CD4-positive, alpha-beta T cell (primary cell): ENCODE measurements at places on chromosomes 12 and 14.

GRCh38 chr14:96309896-96310330, 53.2 kb downstream of the ATG2B start:
- no peak for DNase-seq

- DNase-seq: no peak
Measured at GRCh38 chr12:68944296-68945076, 11.5 kb upstream of the CPM start.

DNA sequence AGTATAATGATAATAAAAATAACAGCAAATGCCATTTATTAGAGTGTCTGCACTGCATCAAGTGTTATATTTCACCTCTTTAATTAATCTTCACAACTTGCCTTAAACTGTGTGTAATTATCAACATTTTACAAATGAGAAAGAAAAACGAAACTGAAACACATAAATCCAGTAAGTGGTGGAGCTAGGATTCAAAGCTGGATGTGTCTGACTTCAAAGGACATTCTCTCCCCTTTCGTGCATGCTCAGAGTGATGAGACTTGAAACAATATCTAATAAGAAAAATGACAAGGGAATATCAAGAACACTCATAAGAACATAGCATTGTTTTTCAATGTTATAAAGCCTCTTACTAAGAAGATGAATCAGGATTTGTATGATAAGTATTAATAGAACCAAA, 78.8 kb downstream of the DUSP6 start:
- no peak for DNase-seq

DNA sequence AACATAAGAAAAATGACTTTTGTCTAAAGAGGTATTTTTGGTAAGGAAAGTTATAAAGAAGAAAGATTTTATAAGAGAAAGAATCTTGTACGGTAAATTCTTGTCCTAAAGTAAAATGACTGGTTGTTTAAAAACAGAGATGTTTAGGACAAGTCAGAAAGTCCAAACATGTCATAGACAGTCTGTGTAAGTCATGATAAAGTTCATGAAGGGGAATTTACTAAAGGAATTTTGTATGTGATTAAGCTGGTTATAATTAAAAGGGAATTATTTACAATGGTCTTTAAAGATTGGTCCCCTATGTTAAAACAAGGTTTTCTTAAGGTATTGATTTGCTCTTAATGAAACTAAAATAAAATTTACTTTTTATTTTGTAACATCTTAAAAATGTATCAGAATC, 269.4 kb upstream of the CCDC196 start:
- DNase-seq: no peak

DNA sequence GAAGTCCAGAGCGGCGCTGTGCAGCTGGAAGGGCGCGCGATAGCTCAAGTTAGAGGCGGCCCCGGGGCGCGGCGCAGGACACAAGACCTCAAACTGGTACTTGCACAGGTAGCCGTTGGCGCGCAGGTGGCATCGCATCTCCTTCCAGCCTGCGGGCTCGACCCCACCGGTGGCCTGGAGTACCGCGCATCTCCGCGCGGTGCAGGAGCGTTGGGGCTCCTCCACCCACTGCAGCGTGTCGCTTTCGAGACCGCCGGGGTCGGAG, 553 bp downstream of the CLEC14A start:
- DNase-seq: no peak

- no peak for DNase-seq
Measured at GRCh38 chr12:16285586-16285985, 8.1 kb upstream of the SLC15A5 start.

- DNase-seq: no peak
Measured at GRCh38 chr12:101793401-101793800, 37.4 kb downstream of the GNPTAB start.

DNA sequence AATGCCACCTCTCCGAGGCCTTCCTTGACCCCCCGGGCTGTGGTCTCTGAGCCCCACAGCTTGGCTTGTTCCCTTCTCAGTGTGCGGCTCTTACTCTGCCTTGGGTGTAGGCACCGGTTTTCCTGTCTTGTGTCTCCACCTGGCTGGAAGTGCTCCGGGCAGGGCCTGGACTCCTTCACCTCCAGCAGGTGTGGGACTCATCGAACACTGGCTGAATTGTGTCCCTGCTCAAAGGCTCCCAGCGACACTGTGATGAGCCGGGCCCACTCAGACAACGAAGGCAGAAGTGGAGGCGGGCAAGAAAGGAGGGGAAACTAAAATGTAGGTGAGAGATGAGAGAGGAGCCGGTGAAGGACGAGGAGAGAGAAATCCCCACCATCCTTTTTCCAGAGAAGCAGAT, 18.0 kb downstream of the TMEM63C start:
- no peak for DNase-seq

GRCh38 chr14:30710876-30711275, 88.8 kb downstream of the SCFD1 start:
- DNase-seq: no peak

GRCh38 chr12:101002696-101003419, 207.2 kb downstream of the SLC5A8 start:
- no peak for DNase-seq

DNA sequence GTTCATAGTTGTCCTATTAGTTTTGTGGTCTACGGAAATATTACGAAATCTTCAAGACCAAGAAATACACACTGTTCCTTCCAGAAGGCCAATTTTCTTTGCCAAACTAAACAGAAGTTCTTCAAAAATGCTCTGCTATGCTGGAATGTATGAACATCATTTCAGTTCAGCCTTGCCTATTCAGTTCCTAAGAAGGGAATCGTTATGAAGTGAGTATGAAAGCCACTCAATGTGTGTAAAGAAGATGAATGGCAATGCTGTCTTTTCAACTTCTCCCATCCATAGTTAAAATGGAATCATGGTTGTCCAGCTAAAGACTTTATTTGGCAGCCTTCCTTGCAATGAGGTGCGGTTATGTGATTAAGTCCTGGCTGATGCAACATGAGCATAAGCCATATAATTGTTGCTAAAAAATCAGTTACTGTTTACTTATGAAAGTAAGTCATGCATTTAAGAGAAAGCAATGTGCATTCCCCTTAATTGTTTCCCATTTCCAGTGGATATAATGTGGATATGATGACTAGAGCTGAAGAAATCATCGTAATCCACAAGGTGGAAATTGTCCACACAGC, 73.8 kb upstream of the PTPRR start:
- DNase-seq: no peak

DNA sequence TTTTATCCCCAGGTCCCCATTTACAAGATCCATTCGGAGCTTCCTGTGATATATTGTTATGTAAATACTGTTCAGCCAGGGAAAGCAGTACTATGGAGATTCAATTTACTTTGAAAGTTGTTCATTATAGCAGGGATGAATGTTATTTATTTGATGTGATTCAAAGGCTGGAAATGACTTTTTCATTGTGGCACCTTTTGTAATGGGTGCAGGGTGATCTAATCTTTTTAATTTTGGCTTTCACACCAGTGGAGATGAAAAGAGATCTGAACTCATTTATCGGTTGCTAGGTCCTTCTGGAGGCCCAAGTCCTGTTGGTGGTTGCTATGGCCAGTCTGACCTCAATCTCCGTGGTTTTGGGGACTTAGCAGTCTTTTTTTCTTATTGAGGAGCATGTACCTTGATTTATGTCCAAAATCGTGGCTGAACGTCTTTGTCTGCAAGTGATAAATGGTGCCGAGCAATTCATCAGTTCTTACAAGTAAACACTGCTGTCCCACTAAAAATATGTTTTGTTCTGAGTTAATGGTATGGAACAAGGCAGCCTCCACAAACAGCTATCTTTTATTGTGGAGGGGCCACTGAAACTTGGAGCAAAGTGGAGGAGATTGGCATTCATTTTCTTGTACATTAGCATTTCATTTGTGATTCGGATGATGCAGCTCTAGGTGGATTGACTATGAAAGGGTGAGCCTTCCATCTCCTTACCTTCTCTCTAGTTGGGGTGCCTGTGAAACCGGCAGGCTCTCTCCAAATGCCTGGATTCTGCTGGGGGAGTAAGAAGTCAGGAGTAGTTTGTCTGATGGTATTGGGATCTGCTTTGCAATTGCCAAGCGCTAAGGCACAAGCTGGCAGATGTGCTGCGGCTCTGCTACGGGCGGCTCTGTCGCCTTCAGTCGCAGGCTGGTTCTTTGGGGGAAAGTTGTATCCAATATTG, 2.0 kb downstream of the RMST start:
- no peak for DNase-seq

DNA sequence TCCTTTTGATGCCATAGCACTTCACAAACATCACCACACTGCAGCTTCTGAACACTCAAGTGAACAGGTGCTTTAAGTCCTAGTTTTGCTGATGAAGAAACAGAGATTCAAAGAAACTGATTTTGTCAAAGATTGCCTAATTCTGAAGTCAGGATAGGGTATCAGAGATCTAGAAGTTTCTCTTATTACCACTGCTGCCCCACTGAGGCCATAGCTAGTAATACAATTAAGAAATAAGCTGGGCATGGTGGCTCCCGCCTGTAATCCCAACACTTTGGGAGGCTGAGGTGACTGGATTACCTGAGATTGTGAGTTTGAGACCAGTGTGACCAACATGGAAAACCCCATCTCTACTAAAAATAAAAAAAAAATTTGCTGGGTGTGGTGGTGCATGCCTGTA, 458.3 kb upstream of the SEL1L start:
- no peak for DNase-seq

DNA sequence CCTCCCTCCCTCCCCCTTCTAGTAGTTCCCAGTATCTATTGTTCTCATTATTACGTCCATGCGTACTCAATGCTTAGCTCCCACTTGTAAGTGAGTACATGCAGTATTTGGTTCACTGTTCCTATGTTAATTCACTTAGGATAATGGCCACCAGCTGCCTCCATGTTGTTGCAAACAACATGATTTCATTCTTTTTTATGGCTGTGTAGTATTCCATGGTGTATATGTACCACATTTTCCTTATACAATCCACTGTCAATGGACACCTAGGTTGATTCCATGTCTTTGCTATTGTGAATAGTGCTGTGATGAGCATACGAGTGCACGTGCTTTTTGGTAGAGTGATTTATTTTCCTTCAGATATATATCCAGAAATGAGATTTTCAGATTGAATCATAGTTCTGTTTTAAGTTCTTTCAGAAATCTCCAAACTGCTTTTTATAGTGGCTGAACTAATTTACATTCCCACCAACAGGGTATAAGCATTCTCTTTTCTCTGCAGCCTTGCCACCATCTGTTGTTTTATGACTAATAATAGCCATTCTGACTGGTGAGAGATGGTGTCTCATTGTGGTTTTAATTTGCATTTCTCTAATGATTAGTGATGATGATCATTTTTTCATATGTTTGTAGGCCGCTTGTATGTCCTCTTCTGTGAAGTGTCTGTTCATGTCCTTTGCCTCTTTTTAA, 17.9 kb upstream of the CLEC7A start:
- DNase-seq: no peak
